ENCODE measurements at places on chromosomes 5 and 9.

- no peak for DNase-seq
Measured at GRCh38 chr5:31096238-31096865, 97.1 kb upstream of the CDH6 start.

GRCh38 chr9:37753489-37754190, at the start of gene TRMT10B:
Gene TRMT10B, plus strand, starts transcription at chr9:37753805. Its CDS starts 8,127 bp downstream, at chr9:37761932.
- DNase-seq = peak; percentile 65

- DNase-seq = peak; percentile 35
Measured at GRCh38 chr9:131478421-131478868, 24.3 kb upstream of the POMT1 start.

GRCh38 chr5:176624938-176625337, 5.4 kb downstream of the SNCB start:
- DNase-seq = no peak

DNA sequence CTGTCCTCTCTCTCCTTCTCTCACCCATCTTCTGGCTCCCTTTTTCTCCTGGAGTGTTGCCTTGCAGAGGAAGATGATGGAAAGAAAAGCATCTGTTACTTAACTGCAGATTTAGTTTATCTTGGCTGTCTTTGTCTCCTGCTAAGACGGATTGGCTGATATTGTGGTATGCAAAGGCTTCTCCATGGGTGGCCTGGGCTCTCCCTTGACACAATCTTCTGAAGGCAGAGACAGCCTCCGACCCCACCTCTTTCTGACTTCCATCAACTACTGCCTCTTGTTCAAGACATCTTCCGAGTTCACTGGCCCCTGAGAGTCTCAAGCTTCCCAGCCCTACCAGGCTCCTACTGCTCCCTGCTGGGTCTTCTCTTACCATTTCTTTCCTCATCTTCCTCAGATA, 403.7 kb downstream of the LRRC70 start:
- DNase-seq = no peak

GRCh38 chr5:98128271-98128670, 645.2 kb upstream of the RGMB start:
- DNase-seq = no peak

DNA sequence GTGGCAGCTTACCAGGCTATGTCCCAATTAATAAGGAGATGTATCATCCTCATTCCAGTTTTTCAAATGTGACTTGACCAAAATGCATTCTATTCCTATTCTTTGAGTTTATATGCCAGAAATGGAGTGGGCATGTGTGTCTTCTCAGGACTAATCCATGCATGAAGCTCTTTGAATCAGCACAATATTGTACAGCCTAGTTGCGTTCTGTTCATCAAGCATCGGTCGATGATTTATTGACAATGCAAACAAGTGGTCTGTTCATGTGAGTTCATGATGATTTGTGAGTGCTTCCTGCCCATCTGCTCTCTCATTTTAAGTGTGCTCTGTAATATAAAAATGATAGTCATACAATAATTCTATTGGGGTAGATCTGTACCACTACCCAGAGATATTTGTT, 48.3 kb downstream of the PALM2AKAP2 start:
- no peak for DNase-seq

Data from immature natural killer cell (primary cell).